ENCODE measurements at places on chromosomes 3 and 15. TPM values are rescaled to one million over a fixed set of nuclear protein-coding genes. Genes with fewer than 3 reads are reported as not detected.

SLC28A2 gene
- total RNA-seq = not detected

INAFM2 gene
- 16.8 TPM for total RNA-seq

MRPS11 gene
- total RNA-seq = 42.4 TPM

GOLGA8O gene
- total RNA-seq = 0.18 TPM

SOX2 gene
- total RNA-seq = not detected

POU1F1 gene
- total RNA-seq = not detected

SGO1 gene
- 2.2 TPM for total RNA-seq

PPP1R14D gene
- total RNA-seq = not detected

MKRN3 gene
- total RNA-seq = 0.16 TPM

ZBED2 gene
- not detected for total RNA-seq

RUBCN gene
- 8.7 TPM for total RNA-seq

LHFPL4 gene
- not detected for total RNA-seq

CPLX3 gene
- not detected for total RNA-seq

WNT7A gene
- total RNA-seq = not detected

CCDC80 gene
- 572 TPM for total RNA-seq

C15orf62 gene
- total RNA-seq = 0.36 TPM

CLDN16 gene
- not detected for total RNA-seq

CILP gene
- total RNA-seq = 0.16 TPM

SLITRK3 gene
- not detected for total RNA-seq

STOML1 gene
- total RNA-seq = 20.8 TPM

RTP3 gene
- not detected for total RNA-seq

TJP1 gene
- total RNA-seq = 33.7 TPM

RTP1 gene
- not detected for total RNA-seq

CCR9 gene
- not detected for total RNA-seq

SUSD5 gene
- 4.2 TPM for total RNA-seq

CTDSPL gene
- 37.4 TPM for total RNA-seq

RAB7A gene
- total RNA-seq = 57.8 TPM

CDCP1 gene
- 1.8 TPM for total RNA-seq

FMN1 gene
- total RNA-seq = not detected

EOMES gene
- total RNA-seq = not detected

ELL3 gene
- total RNA-seq = 1.6 TPM

RASL12 gene
- total RNA-seq = 3.1 TPM

PP2D1 gene
- total RNA-seq = not detected

CCDC39 gene
- total RNA-seq = not detected

FBXO40 gene
- total RNA-seq = not detected

ARHGAP31 gene
- total RNA-seq = 6.5 TPM

SLC51A gene
- total RNA-seq = not detected
